Activated T-helper 1 cell treated with anti-CD3 and anti-CD28 coated beads, Interleukin-12 subunit alpha, Interleukin-12 subunit beta, Interleukin-2, Interleukin-4 antibody, amounts not matched to agents 30 ng/mL and 10 ng/mL and 1 ng/mL, durations not matched to agents 14 hours and 24 hours and 36 hours (primary cell): ENCODE measurements at places on chromosomes 5 and 9. TPM values are rescaled to one million over a fixed set of nuclear protein-coding genes. Genes with fewer than 3 reads are reported as not detected.

- no peak for DNase-seq
These were observed 445.5 kb downstream of the GABRG2 start for GRCh38 chr5:162512935-162513565.

GLDC gene
- 1.4 and 1.8 TPM in 2 replicates for total RNA-seq

COX7C gene
- total RNA-seq: 436 and 471 TPM in 2 replicates

TERT gene
- 12.3 and 12.5 TPM in 2 replicates for total RNA-seq

DNA sequence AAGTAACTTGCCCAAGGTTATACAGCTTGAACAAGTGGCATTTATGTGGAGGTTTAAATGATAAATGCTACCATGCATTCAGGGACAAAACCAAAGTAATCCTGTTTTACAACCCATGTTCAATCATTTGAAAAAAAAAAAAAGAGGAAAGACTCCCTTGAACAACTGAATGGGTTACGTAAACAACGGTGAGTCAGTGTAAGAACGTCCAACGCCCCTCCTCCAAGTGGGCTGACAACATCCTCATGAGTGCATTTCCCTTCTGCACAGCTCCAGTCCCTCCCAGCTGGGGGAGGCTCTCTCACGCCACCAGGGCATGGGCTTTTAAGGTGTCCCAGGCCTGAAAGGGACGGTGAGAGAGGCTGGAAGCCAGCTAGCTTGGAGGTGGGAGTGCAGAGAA, 90.0 kb downstream of the PRRT1B start:
- peak; percentile 74 for DNase-seq

PRRX2 gene
- total RNA-seq: 6.2 and 7.8 TPM in 2 replicates

ADAMTS16 gene
- total RNA-seq: not detected in 2 replicates

DNA sequence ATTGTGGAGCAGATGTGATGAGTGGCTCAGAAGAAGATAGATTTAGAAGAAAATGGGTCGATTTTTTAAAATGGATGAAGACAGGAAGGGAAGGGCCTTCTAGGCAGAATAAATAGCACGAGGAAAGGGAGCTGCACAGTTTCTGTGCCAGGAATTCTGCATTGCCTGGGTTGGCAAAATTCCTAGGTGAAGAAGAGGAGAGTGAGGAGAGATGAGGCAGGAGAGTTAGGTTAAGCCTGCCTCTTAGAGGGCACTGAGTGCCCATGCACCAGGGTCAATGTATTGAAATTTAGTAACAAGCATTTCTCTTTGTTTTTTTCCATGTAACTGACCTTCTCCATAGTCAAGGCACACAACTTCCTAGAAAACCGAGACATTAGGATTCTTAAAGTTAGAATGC, 159.5 kb downstream of the YTHDC2 start:
- no peak for DNase-seq

- DNase-seq: no peak
These were observed 32.7 kb downstream of the PKD2L2 start for GRCh38 chr5:137921931-137922330.

DNA sequence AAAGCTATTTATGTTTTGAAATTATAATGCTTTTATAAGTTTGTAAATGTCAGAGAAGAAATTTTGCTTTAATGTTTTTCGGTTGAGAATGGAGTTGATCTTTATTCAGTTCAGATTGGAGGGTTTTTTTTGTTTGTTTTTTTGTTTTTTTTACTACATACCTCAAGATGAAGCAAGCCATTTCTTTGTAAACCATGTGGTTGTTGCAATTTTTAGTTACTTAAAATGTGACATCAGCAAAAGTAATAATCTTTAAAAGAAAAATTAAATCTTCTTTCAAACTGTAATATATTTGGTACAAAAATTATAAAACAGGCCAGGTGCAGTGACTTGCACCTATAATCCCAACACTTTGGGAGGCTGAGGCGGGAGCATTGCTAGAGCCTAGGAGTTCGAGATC, 102.6 kb downstream of the CDC42SE2 start:
- DNase-seq: no peak

GRCh38 chr5:90368454-90369246, 40.9 kb downstream of the CETN3 start:
- no peak for DNase-seq
